GM13976 (cell line): ENCODE measurements at places on chromosomes 4 and X.

GRCh38 chr4:57665806-57666205, 555.6 kb upstream of the IGFBP7 start:
- DNase-seq: no peak

GRCh38 chr4:97593248-97593647, 550.0 kb downstream of the STPG2 start:
- DNase-seq: no peak

DNA sequence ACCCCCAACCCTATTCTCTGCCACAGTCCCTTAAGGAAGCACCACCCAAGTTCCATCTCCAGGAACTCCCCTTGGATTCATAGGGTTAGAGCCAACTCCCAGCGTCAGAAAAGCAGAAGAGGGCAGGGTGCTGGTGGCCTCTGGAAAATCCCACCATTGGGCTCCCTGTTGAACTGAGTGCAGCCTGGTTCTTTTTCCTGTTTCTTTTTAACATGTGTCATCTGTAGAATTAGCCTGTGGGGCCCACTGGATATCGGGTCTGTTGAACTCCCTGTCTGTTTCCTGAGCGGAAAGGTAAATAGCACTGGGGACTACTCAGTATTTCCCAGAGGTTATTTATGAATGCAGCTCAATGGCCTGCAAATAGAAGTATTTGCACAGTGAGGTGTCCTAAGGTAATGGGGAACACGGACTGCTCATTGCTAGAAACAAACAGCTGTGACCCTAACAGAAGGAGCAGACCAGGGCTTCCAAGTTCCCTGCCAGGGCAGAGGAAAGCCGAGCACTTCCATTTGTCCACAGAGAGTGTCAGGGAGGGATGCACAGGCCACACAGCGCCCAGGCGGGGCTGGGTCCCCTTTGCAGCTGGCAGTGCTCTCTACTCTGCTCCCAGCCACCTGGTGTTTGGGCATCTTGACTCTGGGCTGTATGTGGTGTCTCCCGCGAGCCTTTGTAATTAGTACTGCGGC, 102.6 kb downstream of the FHDC1 start:
- DNase-seq: no peak

GRCh38 chr4:29734343-29735213, 985.6 kb upstream of the PCDH7 start:
- no peak for DNase-seq

GRCh38 chrX:13254076-13254785, 65.6 kb downstream of the ATXN3L start:
- DNase-seq: no peak

GRCh38 chr4:182764137-182764536, 153.0 kb downstream of the DCTD start:
- no peak for DNase-seq

GRCh38 chr4:125091101-125091500, 223.7 kb upstream of the FAT4 start:
- no peak for DNase-seq

GRCh38 chr4:80101071-80101791, 28.2 kb upstream of the ANTXR2 start:
- DNase-seq: no peak

DNA sequence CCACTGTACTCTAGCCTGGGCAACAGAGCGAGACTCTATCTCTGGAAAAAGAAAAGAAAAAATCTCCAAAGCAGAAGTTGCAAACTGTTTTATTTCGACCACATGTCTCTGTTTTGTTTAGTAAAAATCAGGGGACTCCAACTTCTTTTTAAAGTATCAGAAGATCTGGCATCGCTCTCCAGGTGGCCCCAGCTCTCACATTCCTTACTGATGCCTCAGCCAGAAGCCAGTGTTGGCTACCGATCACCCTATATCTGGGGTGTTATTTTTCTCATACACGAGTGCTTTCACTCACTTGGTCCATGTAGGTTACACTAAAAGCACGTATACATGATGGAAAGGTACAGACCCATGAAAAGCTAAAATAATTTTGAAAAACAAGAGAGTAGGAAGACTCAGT, 8.3 kb downstream of the MPP1 start:
- no peak for DNase-seq

- DNase-seq: no peak
Observed at GRCh38 chrX:13664020-13664419, 11.1 kb downstream of the TCEANC start.

GRCh38 chr4:46586566-46586965, 196.6 kb upstream of the GABRA2 start:
- no peak for DNase-seq

DNA sequence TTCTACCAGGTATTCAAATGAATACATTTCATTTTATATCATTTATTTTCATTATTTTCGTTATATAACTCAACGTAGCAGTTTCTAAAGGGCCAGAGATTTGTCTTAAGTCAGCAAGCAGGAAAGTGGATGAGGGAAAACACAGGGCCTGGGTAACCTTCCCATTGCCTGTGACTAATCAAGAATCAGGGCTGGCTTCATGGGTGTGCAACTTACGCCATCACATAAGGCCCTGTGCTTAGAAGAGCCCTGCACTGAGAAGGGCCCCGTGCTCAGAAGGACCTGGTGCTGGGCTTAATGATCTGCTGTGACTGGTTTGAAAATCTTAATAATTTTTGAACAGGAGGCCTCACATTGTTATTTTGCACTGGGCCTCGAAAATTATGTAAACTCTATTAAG, 65.4 kb upstream of the FAM9C start:
- DNase-seq: no peak

DNA sequence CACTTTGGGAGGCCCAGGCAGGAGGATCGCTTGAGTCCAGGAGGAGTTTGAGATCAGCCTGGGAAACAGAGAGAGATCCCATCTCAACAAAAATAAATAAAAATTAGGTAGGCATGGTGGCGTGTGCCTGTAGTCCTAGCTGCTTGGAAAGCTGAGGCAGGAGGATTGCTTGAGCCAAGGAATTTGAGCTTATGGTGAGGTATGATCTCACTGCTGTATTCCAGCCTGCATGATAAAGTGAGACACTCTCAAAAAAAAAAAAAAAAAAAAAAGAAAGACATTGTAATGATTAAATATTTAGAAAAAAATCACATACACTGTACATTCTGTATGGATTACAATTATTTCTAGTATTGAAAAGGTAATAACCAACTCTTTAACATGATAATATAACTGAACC, 87.1 kb downstream of the SLIT2 start:
- DNase-seq: no peak
